ENCODE measurements at places on chromosomes 1 and 21. TPM values are rescaled to one million over a fixed set of nuclear protein-coding genes. Genes with fewer than 3 reads are reported as not detected.

The AMY1C gene
- total RNA-seq = not detected

The C1orf87 gene
- total RNA-seq = not detected

DNA sequence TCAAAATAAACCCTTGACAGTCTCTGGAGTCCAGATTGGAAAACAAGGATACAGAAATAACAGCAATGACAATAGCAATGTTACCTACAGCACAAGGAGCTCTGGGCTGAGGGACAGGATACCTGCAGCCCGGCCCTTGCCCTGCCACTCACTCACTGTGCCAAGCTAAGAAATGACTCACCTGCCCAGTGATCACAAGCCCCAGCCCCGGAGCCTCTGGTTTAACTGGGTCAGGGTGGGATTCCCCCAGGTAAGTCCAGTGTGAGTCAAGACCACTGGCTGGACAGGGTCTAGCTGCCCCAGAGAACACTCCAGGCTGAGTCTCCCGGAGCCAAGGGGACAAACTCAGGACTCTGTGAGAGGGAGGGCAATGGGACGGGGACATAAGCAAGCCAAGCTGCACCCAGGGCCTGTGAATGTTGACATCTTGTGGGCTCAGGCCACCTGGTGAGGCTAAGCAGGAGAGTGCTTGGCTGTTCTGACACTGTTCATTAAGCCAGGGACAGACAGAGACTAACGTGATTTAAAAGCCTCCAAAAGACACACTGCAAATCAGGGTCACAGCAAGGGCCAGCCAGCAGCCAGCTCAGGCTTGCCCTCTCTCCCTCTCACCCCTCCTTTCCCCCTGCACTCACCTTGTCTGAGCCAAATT lies 64.1 kb downstream of the MIS18A start:
- no peak for DNase-seq

DNA sequence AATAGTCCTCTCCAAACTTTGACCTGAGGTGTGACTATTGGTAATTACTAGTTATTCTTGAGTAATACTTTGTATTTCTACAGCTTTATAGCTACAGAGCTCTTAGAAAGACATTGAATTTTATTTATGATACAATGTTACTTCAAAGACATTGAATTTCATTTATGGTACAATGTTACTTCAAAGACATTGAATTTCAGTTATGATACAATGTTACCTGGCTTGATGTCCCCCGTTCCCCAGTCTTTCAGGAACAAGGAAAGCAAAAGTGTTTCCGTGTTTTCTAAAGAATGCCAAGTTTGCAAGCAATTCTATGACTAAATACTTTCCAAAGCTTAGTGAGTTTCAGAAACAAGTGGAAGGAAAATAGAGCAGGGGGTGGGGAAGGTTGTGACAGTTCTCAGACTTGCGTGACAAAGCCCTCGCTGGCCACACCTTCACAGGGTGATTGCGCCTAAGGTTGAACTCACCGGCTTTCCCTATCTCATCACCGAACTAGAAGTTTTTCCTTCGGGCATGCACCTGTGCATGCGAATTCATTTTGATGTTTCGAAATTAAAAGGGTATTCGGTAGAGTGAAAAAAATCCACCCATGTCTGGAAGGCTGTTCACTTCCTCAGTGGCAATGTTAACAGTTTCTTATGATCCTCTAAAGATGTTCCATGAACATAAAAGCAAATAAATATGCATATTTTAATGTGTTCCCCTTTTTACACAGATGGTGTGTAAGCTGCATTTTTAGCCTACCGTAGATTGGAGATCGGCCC lies 909 bp upstream of the PAXBP1 start:
- DNase-seq = no peak

DNA sequence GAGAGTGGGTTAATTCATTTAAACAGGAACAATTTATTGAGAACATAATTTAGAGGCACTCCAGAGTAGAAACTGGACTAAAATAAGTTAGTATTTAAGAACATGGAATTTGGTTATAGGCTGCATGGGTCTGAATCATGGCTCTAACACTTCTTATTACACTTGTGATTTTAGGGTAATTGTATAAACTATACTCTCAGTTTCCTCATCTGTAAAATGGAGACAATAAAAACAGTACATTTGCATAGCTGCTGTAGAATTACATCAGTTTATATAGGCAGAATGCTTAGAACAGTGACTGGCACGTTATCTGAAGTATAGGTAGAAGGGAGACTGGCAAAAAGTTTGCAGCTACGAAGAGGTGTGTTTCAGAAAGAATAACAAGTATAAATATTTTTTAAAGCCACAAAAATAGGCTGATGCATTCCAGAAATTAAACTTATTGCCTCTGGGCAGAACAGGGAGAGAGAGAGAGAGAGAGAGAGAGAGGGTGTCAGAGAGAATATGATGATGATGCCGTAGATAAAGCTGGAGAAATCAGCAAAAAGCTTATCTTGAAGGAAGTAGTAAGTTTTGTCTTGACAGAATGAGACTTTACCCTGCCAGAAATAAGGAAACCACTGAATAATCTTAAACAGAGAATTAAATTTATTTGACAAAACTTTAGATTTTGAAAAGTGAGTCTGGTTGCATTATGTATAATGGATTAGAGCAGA lies 8.1 kb upstream of the OR6K3 start:
- DNase-seq = no peak
